ENCODE measurements at places on chromosomes 2 and 18. TPM values are rescaled to one million over a fixed set of nuclear protein-coding genes. Genes with fewer than 3 reads are reported as not detected.

GRCh38 chr2:60536746-60537145 is 16.7 kb downstream of the BCL11A start:
- no peak for DNase-seq
- H3K4me1 ChIP-seq = peaks cover 72% of the 10 kb centered on the region
- H3K27me3 ChIP-seq = no peaks in the 10 kb centered on the region

- H3K4me1 ChIP-seq = no peaks in the 10 kb centered on the region
- DNase-seq = no peak
- no peaks in the 10 kb centered on the region for H3K36me3 ChIP-seq
- H3K27me3 ChIP-seq = no peaks in the 10 kb centered on the region
- H3K27ac ChIP-seq = no peak overlapping the region
- no peak overlapping the region for H3K4me3 ChIP-seq
These were observed 189.4 kb downstream of the AGPS start for GRCh38 chr2:177582000-177582399.

DNA sequence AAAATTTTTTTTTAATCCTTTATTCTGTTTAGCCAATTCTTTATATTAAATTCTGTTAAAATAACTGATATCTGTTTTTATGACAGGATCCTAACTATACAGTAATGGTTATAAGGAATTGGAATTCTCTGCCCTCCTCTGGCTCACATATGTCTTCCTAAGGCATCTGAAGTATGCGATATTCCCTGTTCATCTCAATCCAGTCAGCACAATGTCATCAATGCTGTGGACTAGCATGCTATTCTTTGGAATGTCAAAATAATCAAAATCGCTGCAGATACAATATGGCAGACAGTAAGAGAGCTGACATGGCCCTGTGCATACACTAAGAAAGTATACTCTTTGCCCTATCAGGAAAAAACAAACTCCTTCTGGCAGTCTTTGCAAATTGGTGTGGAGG is 107.6 kb downstream of the AP1S3 start:
- no peak overlapping the region for H3K27ac ChIP-seq
- no peak overlapping the region for H3K4me3 ChIP-seq
- H3K36me3 ChIP-seq = no peaks in the 10 kb centered on the region
- peaks cover 14% of the 10 kb centered on the region for H3K4me1 ChIP-seq
- no peaks in the 10 kb centered on the region for H3K27me3 ChIP-seq
- DNase-seq = no peak

DNA sequence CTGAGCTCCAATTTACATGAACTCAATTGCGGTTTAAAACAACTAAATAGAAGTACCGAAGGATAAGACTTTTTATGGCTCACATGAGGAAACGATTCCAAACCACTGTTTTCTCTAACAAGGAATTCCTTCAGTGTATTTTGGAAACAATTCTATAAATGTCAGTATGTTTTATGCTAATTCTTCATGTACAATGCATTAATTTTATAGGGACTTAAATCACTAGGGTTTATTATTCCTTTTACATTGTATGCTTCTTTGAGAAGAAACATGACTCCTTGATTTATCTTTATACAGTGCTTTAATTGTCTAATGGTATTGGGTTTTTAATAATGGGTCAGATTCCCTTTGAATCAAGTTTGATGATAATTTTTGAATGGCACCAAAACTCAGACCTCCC is 566.8 kb downstream of the EPHA4 start:
- H3K27me3 ChIP-seq = no peaks in the 10 kb centered on the region
- no peak for DNase-seq
- no peak overlapping the region for H3K27ac ChIP-seq
- no peaks in the 10 kb centered on the region for H3K4me1 ChIP-seq

GRCh38 chr2:228675091-228675490 is 493.6 kb upstream of the SPHKAP start:
- H3K27ac ChIP-seq = no peak overlapping the region
- DNase-seq = no peak
- H3K27me3 ChIP-seq = no peaks in the 10 kb centered on the region

- H3K4me3 ChIP-seq = no peak overlapping the region
- no peaks in the 10 kb centered on the region for H3K36me3 ChIP-seq
- no peaks in the 10 kb centered on the region for H3K4me1 ChIP-seq
- no peak overlapping the region for H3K27ac ChIP-seq
- no peaks in the 10 kb centered on the region for H3K27me3 ChIP-seq
These were observed 18.3 kb upstream of the APCDD1 start for GRCh38 chr18:10436160-10436559.

- no peaks in the 10 kb centered on the region for H3K36me3 ChIP-seq
- no peaks in the 10 kb centered on the region for H3K4me1 ChIP-seq
- DNase-seq = no peak
- no peaks in the 10 kb centered on the region for H3K27me3 ChIP-seq
- no peak overlapping the region for H3K4me3 ChIP-seq
- H3K27ac ChIP-seq = no peak overlapping the region
These were observed 52.0 kb downstream of the LYPD1 start for GRCh38 chr2:132617989-132618388.

DNA sequence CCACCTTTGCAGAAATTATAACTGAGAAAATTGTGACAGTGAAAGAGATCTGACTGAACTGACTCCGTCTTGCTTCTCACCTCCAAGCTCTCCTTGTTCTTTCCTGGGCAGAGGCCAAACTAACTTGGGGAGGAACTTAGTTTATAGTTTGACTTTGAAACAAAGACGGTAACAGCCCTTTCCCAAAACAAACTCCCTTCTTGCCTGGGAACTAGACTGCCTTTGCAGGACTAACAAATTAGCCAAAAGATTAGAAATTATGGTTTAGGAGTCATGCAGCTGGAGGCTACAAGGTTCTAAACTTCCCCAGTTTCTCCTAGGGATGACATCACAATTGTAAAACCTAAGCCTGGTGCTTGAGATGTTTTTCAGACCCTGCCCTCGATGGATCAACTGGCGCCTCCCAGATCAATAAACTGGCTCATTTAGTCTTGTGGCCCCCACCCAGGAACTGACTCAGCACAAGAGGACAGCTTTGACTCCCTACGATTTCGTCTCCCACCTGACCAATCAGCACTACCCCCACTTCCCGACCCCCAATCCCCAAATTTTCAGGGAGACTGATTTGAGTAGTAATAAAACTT is 137.7 kb downstream of the ALPK2 start:
- H3K36me3 ChIP-seq = no peaks in the 10 kb centered on the region
- peaks cover 88% of the 10 kb centered on the region for H3K27me3 ChIP-seq
- DNase-seq = no peak
- H3K4me3 ChIP-seq = no peak overlapping the region
- H3K27ac ChIP-seq = no peak overlapping the region
- H3K4me1 ChIP-seq = peaks cover 6% of the 10 kb centered on the region

DNA sequence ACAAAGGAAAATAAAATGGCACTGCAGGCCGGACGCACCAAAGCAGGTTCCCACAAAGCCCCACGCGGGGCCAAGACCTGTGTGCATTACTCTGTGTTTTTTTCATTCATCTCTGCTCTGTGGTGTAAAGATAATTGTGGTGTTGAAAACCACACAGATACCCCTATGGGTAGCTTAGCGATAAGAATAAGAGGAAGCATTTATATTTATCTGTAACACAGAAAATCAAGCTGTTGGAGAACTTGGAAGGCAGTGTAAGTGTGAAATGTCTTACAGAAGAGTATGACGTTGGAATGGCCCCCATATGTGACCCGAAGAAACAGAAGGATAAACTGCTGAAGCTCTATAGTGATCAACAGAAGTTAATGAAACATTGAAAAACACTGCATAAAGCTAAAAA is 20.3 kb upstream of the MARCO start:
- no peak overlapping the region for H3K27ac ChIP-seq
- no peaks in the 10 kb centered on the region for H3K36me3 ChIP-seq
- no peak overlapping the region for H3K4me3 ChIP-seq
- H3K4me1 ChIP-seq = no peaks in the 10 kb centered on the region

- DNase-seq = no peak
- H3K4me3 ChIP-seq = no peak overlapping the region
- H3K27me3 ChIP-seq = no peaks in the 10 kb centered on the region
- no peaks in the 10 kb centered on the region for H3K4me1 ChIP-seq
These were observed 956.4 kb downstream of the CPS1 start for GRCh38 chr2:211512806-211513205.

DNA sequence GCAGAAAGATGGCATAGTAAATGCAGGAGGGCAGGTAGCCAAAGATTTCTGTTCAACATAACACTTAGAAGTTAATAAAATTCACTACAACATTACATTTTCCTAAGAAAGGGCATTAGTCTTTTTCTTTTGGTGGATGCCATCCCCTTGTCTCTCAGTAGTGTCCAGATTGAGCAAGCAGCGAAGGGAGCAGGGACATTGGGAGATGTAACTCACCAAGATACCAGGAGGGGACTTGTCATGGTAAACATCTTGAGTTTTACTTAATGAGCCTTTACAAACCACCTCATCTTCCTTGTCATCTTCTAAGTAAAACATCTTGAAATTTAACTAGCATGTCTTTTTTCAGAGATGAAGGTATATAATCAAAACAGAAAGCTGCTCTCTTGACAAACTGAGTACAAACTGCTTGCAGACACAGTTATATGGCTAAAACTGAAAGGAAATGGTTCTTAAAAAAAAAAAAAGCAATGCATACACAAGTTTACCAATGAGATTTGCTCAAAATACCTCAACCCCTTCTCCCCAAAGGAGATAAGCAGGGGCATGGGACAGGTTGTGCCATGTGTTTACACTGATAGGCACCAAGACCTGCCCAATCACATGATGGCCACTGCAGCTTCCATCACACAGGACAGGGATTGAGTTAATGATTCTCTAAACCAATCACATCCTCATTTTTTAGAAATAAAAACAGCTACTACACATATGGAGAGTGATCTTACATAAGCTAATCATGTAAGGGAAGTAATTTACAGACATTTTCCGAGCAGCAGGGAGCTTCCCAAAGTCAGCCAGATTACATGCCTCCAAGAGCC is 30.3 kb downstream of the LPIN2 start:
- H3K27me3 ChIP-seq = no peaks in the 10 kb centered on the region
- peak overlapping the region; percentile 90 for H3K27ac ChIP-seq
- H3K36me3 ChIP-seq = no peaks in the 10 kb centered on the region
- H3K4me1 ChIP-seq = peaks cover 35% of the 10 kb centered on the region
- H3K4me3 ChIP-seq = peak overlapping the region; percentile 53

GRCh38 chr2:140797718-140798117 is 1333.1 kb downstream of the LRP1B start:
- H3K4me3 ChIP-seq = no peak overlapping the region
- no peaks in the 10 kb centered on the region for H3K27me3 ChIP-seq
- no peak for DNase-seq

GRCh38 chr2:47456851-47457250 is 53.9 kb downstream of the MSH2 start:
- no peaks in the 10 kb centered on the region for H3K4me1 ChIP-seq
- H3K27ac ChIP-seq = no peak overlapping the region
- no peak for DNase-seq
- H3K4me3 ChIP-seq = no peak overlapping the region

GRCh38 chr2:154699575-154699930 is 1.1 kb downstream of the KCNJ3 start:
- DNase-seq = no peak
- no peak overlapping the region for H3K27ac ChIP-seq
- H3K36me3 ChIP-seq = no peaks in the 10 kb centered on the region
- peaks cover 6% of the 10 kb centered on the region for H3K4me1 ChIP-seq
- H3K27me3 ChIP-seq = peaks cover 24% of the 10 kb centered on the region

- no peaks in the 10 kb centered on the region for H3K36me3 ChIP-seq
- no peaks in the 10 kb centered on the region for H3K27me3 ChIP-seq
- H3K4me3 ChIP-seq = no peak overlapping the region
- DNase-seq = no peak
- H3K27ac ChIP-seq = peak overlapping the region; percentile 56
- H3K4me1 ChIP-seq = peaks cover 42% of the 10 kb centered on the region
These were observed 24.7 kb downstream of the IL1B start for GRCh38 chr2:112811841-112812306.

DNA sequence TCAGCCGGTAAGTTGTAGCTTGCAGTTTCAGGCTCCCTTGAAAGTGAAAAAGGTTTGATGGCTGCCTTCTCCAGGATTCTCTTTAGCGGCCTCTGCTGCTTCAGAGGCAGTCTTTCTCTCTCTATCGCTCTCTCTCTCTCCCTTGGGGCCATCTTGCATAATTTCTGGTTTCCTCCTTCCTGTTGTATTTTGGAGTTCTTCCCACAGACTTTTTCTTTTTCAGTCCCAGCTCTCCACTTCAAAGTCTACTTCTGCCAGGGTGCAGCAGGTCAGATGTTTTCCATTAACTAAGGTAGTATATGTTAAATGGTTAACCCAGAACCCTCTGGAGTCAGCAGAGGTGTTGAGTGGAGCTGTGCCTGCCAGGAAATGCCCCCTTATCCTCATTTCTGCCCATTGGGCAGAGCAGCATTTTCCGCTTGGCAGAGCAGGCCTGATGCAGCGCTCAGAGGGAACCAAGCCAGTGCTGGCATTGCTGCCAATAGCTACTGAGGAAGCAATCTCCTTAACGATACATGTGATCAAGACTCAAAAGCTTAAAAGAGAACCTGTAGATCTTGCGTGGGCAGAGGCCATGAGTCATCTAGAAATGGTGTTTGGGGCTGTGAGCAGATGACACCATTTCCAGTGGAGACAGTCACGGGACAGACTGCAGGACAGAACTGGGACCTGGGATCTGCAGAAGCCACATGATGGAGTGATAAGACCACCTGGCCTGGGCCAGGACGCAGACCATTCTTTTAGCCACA is 20.8 kb downstream of the DBI start:
- no peak overlapping the region for H3K27ac ChIP-seq
- H3K36me3 ChIP-seq = no peaks in the 10 kb centered on the region
- DNase-seq = no peak
- H3K4me3 ChIP-seq = no peak overlapping the region
- H3K4me1 ChIP-seq = peaks cover 3% of the 10 kb centered on the region
- no peaks in the 10 kb centered on the region for H3K27me3 ChIP-seq

DNA sequence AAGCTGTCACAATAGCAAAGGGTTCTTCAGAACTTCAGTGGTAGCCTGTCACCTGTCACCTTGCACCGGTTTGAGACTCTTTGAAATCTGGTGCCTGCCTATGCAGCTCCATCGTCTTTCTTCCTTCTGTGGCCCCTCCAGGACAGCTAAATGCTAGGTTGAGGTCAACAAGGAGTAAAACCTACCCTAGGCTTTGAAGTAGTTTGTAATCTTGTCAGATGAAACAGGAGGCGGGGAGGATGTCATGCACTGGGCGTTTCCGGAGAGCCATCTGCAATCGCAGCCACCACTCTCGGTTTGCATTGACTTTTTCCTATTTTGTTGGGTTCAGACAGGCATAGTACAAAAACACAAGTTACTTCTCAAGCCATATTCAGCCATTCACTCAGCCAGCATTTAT is 116.7 kb downstream of the LPIN1 start:
- peak overlapping the region; percentile 42 for H3K27ac ChIP-seq
- peak; percentile 62 for DNase-seq
- H3K4me1 ChIP-seq = peaks cover 12% of the 10 kb centered on the region
- no peak overlapping the region for H3K4me3 ChIP-seq
- H3K27me3 ChIP-seq = no peaks in the 10 kb centered on the region
- H3K36me3 ChIP-seq = no peaks in the 10 kb centered on the region

Gene CFC1
- polyA plus RNA-seq = not detected

Gene SLC9A2
- not detected for polyA plus RNA-seq

Gene ABCG8
- not detected for polyA plus RNA-seq

Gene PECR
- 5.0 TPM for polyA plus RNA-seq

Gene DLGAP1
- 0.77 TPM for polyA plus RNA-seq

Gene SCN3A
- polyA plus RNA-seq = 1.3 TPM
